ENCODE measurements at places on chromosomes 4 and X.

DNA sequence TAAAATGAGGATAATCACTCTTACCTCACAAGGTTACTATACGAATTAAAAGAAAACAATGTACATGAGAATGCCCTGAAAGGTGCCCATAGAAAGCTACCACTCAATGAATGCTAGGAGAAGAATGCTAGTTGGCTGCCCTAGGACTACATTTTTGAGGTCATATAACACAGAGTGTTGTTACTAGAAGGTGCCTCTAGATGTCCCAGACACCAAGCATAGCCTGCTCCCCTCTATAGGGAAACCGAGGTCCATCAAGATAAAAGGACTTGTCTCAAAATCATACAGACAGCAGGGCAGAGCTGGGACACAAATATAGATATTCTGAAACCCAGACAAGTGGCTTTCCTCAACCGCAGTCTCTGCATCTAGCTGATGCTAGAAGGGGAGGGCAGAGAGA lies 147.0 kb upstream of the ARHGEF9 start:
- no peak for DNase-seq

DNA sequence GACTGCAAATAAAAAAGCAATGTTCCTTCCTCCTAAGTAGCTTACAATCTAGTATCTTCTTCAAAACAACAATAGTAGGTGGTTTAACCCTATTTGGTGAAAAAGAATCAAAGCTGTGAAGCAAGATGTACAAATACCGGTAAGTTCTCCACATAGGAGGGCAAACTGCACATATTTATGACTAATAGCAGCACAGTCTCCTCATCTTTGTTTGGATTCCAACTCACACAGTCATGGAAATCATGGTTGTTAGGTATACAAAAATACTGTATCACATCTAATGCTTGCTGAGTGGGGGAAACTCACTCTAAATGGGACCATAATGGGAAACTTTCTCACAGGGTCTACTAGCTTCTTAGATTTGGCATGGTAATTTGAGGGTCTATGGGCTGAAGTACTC lies 597.2 kb downstream of the INPP4B start:
- DNase-seq = no peak

DNA sequence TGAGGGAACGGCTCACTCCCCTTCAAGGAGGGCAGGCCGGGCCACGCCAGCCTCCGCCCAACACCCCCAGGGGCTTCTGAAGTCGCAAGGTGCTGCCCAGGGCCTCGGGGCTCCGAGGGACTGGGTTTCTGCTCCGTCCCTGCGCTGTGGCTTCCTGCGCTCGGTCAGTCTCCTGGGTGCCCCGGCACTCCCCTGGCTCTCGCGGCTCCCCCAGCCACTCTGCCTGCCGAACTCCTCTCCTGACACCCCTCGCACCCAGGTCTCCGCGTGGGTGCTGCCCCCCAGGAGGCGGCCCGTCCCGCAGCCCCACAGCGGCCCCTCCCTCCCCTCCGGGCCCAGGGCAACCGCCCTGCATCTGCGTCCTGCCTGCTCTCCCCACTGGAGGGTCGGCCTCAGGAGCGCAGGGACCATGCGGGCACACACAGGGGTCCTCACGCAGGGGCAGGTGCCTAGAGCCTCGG lies 151.9 kb downstream of the AFAP1 start:
- DNase-seq = no peak

DNA sequence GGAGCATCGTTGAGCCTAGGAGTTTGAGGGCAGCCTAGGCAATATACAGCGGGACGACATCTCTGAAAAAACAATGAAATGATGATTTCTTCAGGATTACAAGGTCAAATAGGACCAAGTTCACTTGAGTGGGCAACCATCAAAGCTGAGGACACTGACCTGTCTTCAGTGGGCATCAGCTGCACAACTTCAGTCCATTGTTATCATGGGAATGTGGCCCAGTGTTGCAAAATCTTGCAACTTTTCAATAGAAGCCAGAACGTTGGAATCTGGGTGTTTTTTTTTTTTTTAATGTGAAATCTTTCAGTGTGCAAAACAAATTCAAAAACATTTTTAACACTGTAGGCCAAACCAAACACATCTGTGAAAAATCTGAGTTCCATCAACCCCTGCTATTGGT lies 155.4 kb upstream of the PLAC1 start:
- no peak for DNase-seq
